ENCODE measurements at places on chromosomes 5 and 9.

DNA sequence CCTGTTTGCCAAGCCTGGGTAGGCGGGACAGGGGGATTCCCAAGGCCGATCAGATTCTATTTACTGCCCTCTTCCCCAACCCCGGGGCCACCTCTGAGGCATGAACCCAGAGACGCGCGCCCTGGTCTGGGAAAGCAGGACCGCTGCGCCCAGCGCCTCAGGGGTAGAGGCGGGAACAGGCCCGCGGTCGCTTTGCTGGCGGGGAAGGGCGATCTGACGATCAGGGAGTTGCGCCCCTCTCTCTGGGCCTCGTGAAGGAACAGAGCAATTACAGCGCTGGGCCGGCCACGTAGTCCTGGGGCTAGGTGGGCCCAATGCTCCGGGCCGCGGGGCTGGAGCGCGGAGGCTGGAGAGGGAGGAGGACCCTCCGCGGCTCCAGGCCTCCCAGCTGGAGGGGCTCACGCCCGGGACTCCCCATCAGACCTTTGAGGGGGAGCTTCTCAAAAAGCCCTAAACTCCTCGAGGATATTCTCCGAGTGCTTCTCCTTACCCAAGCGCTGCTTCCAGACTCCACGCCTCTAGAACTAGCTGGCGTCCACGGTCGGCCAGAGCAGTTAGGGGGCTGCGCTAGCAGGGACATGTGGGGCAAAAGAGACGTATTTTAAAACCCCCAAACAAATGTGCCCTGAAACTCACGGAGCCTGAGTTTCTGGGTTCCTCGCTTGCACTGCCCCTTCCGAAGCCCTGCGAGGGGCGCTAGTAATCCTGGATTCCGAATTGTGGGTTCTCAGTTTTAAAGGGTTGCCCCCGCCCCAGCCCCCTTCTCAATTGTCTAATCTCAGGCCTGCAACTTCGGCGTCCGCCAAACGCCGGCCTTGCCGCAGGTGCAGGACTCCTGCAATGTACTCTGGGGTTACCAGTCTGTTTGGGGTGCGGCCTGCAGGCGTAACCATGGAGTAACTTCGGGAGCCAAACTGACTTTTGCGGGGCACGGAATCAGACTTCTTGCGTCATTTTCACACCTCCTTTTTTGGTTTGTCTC lies 57.6 kb downstream of the TMEM174 start:
- no peak for DNase-seq

- DNase-seq: no peak
Observed at GRCh38 chr5:148820461-148821395, 5.7 kb upstream of the ADRB2 start.

- DNase-seq: no peak
Observed at GRCh38 chr5:93583768-93584595, 960 bp downstream of the NR2F1 start.

GRCh38 chr9:79279356-79279755 lies 292.4 kb upstream of the TLE4 start:
- DNase-seq: no peak

DNA sequence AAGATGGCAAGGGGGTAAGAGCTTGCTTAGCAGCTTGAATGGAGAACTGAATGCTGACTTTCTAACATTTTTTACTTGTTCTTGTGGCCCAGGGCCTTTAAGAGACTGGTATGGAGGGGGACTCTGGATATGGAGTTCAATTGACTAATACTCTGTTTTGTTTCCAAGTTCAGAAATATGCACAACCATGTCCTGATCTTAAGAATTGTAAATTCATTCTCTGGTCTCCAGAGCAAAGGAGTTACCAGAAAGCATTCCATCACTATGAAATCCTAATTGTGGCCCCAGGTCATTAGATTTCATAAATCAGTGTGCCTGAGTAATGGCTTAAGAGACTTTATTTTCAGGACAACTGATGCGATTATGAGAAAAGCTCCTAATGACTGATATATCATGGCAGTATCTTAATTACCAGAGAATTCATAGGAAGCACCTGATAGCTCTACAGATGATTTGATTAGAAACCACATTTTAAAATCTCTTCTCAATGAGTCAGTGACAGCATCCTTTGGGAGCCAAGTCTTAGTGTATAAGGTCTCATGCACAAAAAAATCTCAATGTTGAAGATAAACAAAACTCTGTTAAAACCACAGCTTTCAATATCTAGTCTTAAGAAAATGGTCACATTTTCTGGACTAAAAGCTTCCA lies 613.6 kb upstream of the KLF4 start:
- no peak for DNase-seq

DNA sequence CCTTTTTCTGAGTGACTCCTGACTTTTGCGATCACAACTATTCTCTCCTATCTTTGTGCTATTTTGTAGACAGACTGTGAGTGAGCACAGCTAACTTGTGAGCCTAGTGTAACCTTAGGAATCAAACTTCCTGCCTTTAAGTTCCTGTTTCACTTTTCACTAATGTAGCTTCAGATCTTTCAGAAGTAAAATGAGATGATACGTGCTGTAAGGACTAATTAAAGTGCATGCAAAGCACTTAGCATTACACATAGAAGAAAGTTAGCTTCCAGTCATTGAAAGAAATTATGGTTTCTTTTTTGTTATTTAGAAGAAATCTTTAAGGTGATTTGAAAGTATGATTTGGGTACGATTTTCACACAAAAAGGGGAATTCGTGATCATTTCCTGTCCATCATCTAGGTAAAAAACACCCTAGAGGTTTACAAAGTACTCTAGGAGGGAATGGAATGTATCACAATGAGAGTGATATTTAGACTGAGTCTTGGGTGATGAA lies 122.7 kb downstream of the ST8SIA4 start:
- DNase-seq: no peak

- no peak for DNase-seq
Observed at GRCh38 chr5:172010278-172010677, 3.8 kb upstream of the FBXW11 start.

DNA sequence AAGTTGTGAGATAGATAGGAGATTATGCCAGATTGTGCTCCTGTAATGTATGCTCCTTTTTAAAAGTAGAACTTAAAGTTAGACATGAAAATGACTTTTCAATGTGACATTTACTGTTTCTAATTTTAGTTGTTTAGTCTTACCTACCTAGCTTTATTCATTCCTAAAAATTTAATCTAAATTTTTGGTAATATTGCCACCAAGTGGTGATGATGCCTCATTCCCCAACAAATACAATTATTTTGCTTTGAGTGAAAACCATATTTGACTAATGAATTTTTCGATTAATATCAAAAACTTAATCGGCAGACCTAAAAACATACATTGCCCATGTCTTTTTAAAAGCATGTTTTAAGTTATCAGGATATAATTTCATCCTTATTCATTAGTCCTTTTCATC lies 25.6 kb downstream of the PPWD1 start:
- DNase-seq: no peak

GRCh38 chr5:122022966-122023365 lies 55.1 kb downstream of the LOX start:
- no peak for DNase-seq

- no peak for DNase-seq
Observed at GRCh38 chr5:174482607-174483024, 241.8 kb upstream of the MSX2 start.

- no peak for DNase-seq
Observed at GRCh38 chr9:81293651-81294050, 395.7 kb downstream of the TLE1 start.

DNA sequence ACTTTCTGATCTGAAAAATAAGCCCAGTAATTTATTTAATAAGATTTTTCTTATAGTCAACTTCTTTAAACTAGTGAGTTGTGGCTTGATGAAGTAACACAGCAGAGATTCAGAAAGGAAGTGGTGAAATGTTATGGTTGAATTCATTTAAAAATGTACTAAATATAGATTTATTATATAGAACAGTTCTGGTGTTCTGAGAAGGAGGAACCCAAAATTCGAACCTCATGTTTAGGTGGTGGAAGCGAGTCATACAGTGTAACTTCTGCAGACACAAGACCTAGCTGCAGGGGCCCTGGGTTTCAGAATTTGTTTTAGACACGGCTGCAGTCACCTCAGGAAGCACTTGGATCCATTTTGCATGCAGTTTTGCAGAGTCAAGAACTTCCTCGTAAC lies 188.2 kb downstream of the TRIO start:
- DNase-seq: no peak

All from activated effector memory CD4-positive, alpha-beta T cell treated with Interleukin-2 at 50 U/mL for 16 hours (primary cell).